ENCODE measurements at places on chromosomes 5 and 9. TPM values are rescaled to one million over a fixed set of nuclear protein-coding genes. Genes with fewer than 3 reads are reported as not detected.

GRCh38 chr5:123116058-123116457 lies 27.0 kb downstream of the PRDM6 start:
- DNase-seq, result no peak

LCP2 gene
- 12.8 TPM for total RNA-seq

PCDHGB4 gene
- 2.8 TPM for total RNA-seq

- no peak for DNase-seq
Measured at GRCh38 chr5:79191457-79191856, 44.5 kb upstream of the JMY start.

TEX48 gene
- not detected for total RNA-seq

DNA sequence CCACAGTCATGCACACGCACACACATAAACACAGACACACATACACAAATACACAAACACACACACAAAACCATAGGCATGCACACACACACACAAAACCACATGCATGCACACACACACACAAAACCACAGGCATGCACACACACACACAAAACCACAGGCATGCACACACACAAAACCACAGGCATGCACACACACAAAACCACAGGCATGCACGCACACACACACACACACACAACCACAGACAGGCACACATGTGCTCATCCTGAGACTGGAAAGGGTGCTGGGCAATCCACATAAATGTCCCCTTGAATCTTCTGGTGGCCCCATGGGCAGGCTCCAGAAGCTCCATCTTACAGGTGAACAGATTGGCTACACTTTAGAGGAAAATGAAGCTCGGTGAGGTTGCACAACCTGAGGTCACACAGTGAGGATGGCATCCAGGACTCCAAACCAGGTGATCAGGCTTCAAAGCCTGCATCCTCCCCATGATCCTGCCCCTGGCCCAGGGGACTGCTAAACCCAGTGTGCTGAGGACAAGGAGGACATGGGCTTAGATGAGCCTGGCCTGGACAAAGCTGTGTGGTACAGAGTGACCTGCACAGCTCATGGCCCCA lies 144.8 kb downstream of the GADD45G start:
- no peak for DNase-seq

- no peak for DNase-seq
Measured at GRCh38 chr9:15416880-15417279, 5.8 kb upstream of the SNAPC3 start.

- DNase-seq, result no peak
Measured at GRCh38 chr5:143892271-143892670, 80.3 kb downstream of the HMHB1 start.

SPDL1 gene
- total RNA-seq, result 8.2 TPM

- DNase-seq, result no peak
Measured at GRCh38 chr5:180470361-180470760, 23.8 kb upstream of the CNOT6 start.

LECT2 gene
- not detected for total RNA-seq

DNA sequence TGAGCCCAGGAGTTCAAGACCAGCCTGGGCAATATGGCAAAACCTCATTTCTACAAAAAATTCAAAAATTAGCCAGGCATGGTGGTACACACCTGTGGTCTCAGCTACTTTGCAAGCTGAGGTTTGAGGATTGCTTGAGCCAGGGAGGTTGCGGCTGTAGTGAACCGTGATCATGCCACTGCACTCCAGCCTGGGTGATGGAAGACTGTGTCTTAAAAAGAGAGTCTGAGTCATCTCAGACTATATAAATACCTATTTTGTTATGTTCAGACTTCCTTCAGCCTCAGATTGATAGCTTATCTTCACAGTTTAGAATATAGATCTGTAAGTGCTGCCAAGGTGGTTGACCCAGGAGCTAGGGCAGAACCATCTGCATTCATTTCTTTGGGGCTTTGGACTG lies 1.6 kb upstream of the PAIP2 start:
- no peak for DNase-seq

TLR4 gene
- 2.6 TPM for total RNA-seq

DNA sequence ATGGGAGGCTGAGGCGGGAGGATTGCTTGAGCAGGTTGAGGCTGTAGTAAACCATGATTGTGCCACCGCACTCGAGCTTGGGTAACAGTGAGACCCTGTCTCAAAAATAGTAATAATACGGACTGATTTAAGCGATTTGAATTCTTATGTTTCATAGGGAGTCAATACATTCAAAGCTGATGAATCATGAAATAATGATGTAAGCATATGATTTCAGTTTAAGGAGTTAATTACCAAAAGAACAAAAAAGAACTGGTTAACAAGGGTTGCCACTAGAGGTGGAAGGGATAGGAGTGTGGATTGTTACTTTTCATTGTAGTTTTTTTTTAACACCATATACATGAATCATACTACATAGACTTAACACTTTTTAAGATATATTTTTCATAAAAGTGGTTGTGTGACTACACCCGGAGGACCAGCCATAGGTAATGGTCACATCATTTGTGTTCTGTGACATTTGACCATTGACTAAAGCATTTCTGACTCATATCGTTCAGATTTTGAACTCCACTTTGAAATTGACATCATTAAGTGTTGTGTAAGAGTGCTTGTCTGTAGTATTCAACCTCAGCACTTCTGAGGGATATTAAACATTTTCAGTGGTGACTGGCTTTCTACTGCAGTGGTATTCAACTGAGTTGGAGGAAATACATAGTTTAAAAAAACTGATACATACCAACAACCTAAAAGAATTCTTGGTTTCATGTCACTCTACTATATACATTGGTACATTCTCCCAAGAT lies 7.0 kb downstream of the TRMT10B start:
- DNase-seq, result no peak

SNX2 gene
- 33.9 TPM for total RNA-seq

ALDH1B1 gene
- total RNA-seq, result 23.7 TPM

GRCh38 chr9:129938291-129938979 lies 103.2 kb downstream of the USP20 start:
- no peak for DNase-seq

DNA sequence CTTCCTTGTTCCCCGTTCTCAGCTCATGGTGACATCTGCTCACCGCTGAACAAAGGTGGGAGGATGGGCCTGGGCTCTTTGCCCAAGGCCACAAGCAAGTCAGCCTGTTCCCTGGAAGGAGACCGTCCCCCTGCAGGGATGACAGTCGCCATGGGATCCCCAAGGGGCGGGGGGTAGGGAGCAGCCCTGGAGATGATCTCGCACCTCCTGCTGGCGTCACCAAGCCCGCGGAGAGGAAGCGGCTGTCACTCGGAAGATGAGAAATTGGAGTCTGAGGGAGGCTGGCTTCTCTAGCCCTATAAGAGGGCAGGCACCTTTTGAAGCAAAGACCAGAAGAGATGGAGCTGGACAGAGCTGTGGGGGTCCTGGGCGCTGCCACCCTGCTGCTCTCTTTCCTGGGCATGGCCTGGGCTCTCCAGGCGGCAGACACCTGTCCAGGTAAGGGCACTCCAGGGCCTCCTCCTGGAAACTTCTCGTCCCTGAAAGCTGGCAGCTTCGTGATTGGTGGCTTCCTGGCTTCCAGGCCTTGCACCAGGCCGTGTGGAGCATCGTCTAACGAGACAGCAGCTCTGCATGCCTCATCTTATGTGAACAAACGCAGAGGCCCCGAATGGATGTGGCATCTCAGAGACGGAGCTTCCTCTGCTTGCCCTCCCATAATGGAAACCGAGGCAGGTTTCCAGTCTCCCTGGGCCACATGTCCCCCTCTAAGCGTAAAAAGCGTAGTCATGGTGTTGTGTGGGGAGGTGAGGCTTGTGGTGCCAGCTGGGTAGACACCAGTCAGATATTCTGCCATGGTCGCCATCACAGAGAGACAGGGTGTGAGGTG lies at the start of gene FCN2:
FCN2 (plus strand) TSS at position 327 of the 829 bp plus-strand sequence; CDS start at position 339, 12 bp downstream.
- DNase-seq, result no peak

DNA sequence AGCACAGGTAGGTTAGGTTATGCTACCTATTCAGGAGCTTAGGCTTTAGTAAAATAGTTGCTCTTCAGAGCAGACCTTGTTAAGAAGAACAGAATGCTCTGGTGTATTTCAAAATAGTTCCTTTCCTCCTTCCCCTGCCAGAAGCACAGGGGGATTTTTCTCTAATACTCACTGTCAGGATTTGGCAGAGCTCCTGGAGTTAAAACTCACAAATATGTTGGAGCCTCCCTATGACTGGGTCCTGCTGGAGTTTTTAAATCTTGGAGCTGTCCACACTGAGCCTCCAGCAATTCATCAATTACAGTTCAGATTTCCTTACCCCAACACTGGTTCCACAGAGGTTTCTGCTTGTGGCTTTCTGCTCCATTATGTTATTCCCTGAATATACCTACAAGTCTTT lies 1233.8 kb upstream of the WWC1 start:
- no peak for DNase-seq

GRCh38 chr9:134655101-134655500 lies 13.5 kb downstream of the COL5A1 start:
- DNase-seq, result no peak

DNA sequence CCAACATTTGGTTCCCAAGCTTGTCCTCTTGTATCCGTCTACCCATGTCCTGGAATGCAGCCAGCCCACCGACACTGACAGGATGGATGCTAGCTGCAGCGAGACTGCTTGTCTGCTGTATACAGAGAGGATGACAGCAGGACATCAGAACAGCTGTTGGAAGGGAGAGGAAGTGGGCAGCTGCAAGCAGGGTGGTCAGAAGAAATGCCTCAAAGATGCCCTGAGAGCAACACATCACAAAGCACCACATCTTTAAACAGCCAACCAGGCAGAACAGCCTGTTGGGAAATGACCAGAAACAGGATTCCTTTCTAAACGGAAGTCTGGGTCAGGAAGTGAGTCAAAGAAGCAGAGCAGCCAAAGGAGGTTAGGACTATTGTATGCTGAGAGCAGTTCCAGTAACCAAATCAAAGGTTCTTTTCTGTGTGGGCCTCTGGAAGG lies 219.1 kb downstream of the NDUFS4 start:
- no peak for DNase-seq

DNA sequence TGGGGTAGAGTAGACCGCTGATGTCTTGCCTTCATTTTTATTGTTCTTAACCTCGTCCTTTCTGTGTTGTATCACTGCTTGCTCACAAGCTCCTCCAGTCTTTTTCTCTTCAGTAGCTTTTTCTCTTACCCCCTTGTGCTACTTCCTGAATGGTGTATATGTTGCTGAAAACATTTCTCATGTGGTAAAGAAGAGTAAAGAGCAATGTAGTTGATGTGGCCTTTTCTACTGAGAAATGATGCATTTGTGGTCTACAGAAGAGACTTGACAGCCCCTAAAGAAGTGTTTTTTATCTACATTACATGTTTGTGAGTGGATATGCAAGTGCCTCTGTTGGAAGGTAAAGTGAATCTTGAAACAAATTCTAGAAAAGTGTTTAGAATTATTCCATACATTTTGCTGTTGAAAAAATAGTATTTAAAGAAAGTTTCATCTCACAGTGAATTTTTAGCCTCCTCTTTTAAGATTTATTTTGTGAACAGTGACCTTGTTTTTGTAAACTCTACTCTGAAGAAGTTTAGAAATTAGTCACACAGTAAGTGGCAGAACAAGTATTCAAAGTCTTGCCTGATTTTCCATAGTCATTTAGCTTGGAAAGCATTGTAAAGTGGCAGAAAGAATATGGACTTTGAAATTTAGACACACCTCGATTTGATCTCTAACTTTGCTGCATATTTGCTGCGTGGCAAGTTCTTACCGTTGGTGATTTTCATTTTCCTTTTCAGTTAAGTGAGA lies 17.4 kb downstream of the CDC42SE2 start:
- no peak for DNase-seq

- no peak for DNase-seq
Measured at GRCh38 chr5:167785901-167786300, 505.5 kb upstream of the WWC1 start.

JADE2 gene
- total RNA-seq, result 32.8 TPM

DNA sequence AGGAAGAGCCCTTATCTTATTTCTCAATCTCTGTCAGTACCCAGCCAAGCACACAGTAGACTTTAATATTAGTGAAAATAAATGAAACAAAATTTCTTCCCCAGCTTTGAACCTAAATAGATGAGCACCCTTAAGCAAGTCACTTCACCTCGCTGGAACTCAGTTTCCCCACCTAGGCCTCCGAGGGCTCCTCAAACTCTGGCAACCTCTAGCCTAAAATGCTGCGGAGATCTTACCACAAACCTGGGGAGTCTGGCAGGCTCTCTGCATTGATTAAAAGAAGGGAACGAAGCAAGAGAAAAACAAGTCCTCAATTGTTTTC lies 326 bp downstream of the RIGI start:
- no peak for DNase-seq

DNA sequence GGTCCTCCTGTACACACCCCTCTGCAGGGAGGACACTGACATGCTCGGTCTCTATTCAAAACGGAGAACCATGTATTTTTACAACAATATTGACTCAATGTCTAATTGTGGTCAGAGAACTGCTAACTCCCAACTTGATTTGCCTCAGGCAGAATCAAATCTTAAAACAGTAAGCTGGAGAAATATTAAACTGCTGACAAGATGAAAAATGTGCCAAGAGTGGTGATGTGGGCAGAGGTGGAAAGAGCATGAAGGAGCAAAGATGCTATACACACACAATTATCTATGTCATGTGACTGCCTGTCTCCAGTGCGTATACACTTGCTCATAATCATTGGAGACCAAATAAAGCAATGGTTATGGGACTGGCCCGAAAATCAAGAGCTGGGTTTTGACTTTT lies 556.1 kb upstream of the ZNF608 start:
- no peak for DNase-seq

- DNase-seq, result no peak
Measured at GRCh38 chr5:158565017-158565789, 534.5 kb downstream of the EBF1 start.

INIP gene
- 14.9 TPM for total RNA-seq

DNA sequence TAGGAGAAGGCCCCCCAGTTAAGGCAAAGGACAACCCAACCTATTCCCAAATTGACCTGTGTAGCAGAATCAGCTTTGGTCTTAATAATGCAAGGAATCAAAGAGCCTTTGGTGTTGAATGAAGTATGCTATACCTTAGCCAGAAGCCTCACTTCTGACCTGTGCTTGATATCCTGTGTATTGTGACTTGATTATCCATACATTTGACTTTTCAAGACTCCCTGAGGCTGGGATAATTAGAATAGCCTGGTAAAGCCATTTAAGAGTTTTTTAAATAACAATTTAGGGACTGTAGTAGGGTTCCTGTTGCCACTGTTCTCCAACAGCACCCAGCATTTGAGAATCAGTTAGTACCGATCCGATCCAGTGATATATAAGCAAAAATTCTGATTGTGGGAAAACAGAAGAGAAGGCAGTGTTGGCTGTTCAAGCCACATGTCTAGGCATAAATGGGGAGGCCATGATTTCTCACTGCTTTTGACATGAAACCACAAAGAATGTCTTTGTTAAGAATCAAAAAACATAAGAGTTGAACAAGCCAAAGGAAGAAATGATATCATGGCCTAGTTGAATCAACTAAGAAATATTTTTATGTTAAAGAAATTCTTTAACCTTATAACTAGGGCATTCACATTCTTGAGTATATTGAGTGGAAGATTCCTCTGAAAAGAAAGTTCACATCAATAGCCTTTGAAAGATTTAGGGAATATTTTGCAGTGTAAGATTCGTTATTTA lies 98.9 kb downstream of the F2RL2 start:
- DNase-seq, result no peak

GAS1 gene
- total RNA-seq, result 21.9 TPM

GRCh38 chr9:27800159-27800558 lies 226.9 kb upstream of the C9orf72 start:
- no peak for DNase-seq

ADAMTS12 gene
- not detected for total RNA-seq

ABLIM3 gene
- 29.9 TPM for total RNA-seq

GRCh38 chr9:131951905-131952304 lies 127.8 kb downstream of the MED27 start:
- no peak for DNase-seq
